ENCODE measurements at places on chromosomes 3 and 15.
A peak's percentile ranks its signal among the peaks of the same experiment; 100 is the strongest.

DNA sequence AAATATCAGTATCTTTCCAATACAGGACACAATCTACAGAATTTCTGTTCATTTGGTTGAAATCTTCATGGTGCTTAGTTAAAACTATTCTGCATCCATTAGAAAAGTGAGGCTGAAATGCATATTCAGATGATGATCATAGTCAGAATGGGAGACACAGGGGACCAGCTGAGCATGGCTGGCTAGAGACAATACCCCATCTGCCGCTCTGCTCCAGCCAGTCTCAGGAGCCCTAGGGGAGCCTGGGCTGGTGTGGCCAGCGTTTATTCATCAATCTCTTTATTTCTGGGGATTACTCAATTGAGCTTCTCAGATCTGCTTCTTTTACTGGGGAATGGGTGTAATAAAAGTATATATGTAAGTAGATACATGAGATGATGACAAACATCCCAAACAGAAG lies 470.9 kb upstream of the CDIN1 start:
- no peak for DNase-seq

DNA sequence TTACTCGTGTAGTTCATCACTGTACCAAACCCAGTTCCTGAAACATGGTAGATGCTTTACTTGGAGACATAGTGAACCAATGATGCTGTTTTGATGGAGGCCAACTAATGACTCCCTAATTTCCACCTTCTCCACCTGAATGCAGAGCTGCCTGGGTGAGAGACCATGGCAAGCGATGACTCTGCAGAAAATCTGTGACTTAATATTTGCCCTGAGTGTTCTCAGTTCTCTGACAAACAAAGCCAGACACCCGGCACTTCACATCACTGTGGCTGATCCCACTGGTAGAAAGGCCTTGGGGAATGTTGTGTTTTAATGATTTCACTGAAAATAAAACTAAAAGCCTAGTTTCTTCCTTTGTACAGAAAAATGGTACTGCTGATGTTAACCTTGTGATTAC lies 39.5 kb upstream of the UBE3A start:
- DNase-seq, result no peak

GRCh38 chr15:99182791-99183190 lies 66.6 kb downstream of the TTC23 start:
- DNase-seq, result no peak

DNA sequence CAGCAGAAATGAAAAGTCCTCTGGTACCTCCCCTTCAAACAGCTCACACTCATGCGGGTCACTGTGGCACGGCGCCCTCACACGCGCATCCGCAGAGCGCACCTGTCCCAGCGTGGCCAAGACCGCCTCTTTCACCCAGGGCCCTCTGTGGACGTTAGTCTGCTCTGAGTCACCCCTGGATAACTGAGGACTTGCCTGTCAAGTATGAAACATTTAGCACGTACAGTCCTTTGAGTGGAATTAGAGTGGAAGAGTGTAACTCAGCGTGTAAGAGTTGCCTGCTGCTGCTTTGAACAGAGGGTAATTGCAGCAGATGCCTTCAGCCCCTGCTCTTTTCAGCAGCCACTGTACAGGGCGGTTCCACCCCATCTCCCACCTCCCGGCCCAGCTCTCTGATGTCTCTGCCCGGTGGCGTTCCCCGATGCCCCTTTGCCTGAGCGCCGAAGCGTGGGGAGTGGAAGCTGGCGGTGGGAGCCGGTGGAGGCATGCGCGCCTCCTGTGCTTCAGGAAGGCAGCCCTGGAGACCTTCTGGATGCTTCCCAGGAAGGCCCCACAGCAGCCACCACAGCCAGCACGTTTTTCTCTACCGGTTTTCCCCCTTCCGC lies 23.0 kb downstream of the CPN2 start:
- peak; percentile 24 for DNase-seq

DNA sequence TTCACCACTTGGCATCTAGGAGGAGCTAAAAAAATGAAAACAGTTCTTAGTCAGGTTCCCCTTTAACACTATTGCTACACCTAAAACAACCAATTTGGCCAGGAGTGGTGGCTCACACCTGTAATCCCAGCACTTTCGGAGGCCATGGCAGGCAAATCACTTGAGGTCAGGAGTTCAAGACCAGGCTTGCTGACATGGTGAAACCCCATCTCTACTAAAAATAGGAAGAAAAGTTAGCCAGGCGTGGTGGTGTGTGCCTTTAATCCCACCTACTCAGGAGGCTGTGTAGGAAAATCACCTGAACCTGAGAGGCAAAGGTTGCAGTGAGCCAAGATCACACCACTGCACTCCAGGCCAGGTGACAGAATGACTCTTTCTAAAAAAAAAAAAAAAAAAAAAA lies 124.1 kb downstream of the DGKG start:
- DNase-seq, result no peak

DNA sequence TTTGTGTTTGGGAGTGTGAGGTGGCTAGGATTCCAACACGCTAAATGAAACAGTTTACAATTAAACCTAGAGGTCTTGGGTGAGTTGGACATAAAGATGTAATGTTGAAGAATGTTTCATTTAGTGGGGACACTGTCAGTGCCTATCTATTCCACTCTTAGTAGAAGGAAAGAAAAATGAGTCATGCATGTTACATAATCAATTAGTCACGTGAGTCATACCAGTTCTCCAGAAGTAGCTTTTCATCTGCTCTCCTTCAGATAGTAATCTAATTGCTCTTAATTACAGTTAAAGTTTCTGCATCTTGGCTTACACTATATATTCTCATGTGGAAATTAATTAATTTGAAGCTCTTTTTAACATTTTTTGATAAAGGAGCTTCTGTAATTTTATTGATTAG lies 115.7 kb upstream of the P2RY1 start:
- DNase-seq, result peak; percentile 34

- no peak for DNase-seq
These were observed 106.3 kb upstream of the ANKRD28 start for GRCh38 chr3:15903759-15904720.

DNA sequence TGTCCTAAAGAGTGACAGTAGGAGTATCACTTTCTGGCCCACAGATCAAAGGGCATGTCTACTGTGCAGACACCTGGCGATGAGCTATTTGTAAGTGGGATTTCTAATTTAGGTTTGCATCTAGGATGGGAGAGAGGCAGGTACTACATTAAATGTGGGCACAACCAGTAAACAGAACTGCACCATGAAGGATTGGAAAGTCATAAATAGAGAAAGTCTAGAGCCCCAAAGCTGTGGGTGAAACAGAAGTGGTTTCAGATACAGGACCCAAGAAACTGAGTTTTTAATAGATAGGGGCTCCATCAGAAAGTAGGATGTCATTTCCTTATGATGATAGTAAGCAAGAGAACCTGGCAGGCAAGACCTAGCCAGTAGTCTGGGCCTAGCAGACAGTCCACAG lies 35.2 kb upstream of the SPPL2A start:
- DNase-seq, result no peak

DNA sequence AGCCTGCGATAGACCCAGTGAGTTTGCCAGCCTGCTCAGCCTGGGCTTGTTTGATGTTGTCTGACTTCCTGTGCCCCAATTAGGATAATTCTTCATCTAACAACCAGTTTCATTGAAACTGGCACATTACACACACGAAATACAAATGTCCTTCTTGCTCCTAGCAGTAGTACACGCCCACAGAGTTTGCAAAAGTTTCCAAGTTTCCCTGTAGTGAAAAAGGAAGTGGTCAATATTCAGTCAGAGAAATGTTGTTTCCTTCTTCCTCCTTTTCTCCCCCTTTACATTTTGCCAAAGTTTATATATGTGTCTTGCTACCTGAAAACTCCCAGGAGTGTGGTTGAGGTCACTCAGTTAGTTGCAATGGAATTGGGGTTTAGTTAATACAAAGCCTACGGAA lies 58.4 kb upstream of the LRTM1 start:
- DNase-seq, result peak; percentile 82

- DNase-seq, result peak; percentile 39
These were observed 32.4 kb upstream of the PRTG start for GRCh38 chr15:55775316-55775715.

GRCh38 chr3:181694805-181695660 lies 16.7 kb upstream of the SOX2 start:
- DNase-seq, result no peak

DNA sequence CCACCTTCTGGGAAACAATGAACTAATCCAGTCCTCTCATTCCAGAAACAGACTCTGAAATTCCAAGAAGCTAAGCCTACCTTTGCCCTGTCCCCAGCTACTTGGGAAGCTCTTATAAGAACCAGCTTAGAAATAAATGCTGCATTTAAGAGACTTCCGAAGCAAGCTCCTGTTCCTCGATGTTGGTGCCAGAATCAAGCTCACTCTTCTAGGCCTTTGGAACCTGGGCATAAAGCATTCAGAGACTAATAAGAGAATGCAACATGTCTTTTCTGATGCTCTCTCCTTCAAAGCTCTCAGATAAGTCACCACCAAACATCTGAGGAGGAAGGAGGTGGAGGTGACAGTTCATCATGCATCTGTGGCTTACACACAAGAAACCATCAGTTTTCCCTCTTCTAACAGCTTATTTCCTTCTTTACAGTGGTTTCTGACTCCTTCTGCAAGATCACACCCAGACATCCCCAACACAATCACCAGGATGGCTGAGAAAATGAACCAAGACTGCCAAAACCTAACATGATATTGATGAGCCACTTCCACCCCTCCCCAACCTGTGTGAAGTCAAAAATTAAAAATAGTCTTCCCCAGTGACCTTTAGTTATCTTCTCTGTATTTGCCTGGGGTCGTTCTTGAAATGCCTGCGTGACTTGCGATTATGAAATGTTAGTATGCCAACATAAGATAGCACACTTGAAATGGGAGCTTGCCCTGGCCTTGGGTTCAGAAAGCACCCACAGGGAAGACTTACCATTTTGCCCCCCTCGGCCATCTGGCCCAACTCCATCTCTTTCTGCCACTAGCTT lies 11.5 kb downstream of the ARHGEF3 start:
- no peak for DNase-seq

DNA sequence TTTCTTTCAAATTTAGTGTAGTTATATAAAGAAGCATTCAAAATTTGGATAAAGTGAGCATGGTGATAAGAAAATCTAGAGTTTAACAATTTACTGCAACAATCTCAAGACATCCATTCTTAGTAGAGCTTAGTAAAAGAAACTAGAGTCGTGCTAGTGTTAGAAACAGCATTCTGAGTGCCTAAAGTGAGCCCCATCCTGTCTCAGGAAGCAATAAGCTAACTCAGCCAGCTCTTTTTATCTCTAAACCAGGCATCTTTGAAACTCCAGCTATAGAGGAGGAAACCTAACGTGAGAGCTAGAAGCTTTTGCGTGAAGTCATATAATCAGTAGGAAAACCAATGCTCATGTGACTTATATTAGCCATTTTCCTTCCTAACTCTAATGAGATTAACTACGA lies 1187.1 kb upstream of the EPHA6 start:
- DNase-seq, result no peak

DNA sequence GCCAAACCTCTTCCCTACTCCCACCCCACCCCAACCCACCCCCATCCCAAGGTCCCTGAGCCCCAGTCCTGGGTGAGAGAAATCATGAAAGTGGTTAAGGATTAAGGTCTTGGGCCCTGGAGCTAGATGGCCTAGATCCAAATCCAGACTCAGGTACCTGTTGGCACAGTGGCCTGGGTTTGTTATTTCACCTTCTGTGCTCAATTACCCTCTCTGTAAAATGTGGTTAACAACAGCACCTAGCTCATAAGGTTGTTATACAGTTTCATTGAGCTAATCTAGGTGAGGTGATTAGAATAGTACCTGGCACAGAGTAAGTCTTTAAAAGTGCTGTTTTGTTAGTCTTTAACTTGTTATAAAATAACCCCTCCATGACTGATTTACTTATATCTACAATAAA lies 6.4 kb upstream of the SNUPN start:
- DNase-seq, result no peak

DNA sequence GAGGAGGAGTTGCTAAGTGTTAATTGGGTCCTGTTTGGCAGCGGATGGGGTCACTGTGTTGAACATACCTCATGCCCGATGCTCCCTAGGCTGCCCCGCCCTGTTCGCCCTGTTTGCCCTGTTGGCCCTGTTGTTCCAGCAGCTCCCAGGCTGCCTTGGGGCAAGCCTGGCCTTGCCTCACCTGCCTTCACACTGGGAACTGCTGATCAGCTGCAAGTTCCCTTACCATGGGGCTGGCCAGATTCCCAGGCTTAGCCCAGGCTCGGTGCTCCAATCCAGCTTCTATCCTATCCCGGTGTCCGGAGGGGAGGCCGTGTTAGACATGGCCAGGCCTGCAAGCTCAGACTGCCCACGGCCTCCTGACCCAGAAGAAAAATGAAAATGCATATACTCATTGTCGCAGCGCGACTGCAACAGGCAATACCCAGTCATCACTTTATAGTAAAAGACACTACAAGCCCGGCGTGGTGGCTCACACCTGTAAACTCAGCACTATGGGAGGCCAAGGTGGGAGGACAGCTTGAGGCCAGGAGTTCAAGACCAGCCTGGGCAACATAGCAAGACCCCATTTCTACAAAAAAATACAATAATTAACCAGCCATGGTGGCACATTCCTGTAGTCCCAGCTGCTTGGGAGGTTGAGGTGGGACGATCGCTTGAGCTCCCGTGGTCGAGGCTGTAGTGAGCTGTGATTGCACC lies 42.9 kb upstream of the ZNF710 start:
- DNase-seq, result no peak

GRCh38 chr15:47754312-47754711 lies 37.0 kb downstream of the SEMA6D start:
- no peak for DNase-seq

DNA sequence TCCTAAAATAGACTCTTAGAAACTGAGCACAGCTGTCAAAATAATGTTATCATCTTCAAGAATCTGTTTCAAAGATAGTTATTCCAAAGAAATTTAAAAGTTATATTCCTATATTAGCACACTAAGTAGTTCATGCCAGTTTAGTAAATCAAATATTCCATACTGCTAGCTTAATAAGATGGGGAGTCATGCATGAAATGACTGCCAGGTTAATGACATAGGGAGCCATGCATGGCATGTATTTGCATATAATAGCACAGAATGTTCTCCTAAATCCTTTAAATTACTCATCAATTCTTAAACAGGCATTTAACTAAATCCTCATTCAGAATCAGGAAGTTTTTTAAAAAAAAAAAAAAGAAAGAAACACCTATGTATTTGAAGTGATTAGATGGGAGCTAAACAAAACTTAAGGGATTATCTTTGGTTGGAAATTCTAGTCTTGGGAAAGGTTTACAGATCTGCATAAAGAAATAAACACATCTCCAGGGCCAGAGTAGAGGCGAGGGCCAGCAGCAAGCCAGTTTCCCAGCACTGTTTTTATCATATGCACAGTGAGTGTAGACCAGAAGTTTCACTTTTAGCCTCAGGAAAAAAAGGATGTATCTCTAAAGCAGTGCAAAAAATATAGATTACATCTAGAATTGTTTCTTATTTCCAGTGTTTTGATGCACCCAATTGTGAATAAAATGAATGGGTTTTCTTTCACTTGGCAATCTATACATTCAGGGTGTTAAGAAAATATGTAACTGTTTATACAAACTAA lies 366.4 kb upstream of the AGTR1 start:
- no peak for DNase-seq

DNA sequence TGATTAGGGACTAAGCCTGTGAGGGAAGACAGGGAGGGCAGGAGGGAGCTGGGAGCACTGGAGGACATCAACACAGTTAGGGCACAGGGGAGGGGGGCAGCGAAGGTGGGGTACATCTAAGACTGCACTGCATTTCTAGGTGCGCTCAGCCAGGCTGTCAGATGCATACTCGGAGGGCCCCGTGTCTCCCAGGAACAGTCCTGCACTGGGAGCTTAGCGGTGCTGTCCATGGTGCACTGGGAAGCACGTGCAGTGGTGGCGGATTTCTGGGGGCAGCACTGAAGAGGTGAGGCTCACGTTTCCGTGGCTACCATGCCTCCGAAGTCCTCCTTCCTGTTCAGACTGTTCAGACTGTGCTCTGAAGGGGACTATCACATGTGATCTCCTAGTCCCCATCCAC lies 54.4 kb downstream of the ROPN1B start:
- DNase-seq, result no peak

GRCh38 chr15:59237924-59238331 lies 31.3 kb downstream of the LDHAL6B start:
- DNase-seq, result peak; percentile 19
